Activated CD8-positive, alpha-beta memory T cell treated with anti-CD3 and anti-CD28 coated beads for 48 hours (primary cell): ENCODE measurements at places on chromosomes 2 and 18.

DNA sequence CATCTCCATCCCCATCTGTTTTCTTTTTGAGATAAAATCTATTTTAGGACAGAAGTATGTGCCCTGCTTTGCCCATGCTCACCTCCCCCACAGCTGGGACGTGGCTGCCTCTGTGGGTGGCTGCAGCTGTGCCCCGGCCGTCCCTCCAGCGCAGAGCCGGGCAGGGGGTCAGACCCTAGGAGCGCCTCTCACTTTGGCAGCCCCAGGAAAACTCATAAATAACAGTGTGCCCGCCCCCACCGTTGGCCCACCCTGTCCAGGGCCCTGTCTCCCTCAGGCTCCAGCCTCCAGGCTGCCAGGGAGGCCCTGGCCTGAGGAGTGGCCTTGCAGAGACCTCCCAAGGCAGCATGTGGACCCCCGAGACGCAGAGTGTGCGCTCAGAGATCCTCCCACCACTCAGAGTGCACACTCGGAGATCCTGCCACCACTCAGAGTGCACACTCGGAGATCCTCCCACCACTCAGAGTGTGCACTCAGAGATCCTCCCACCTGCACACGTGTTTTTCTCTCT lies 178.1 kb downstream of the TWIST2 start:
- no peak for DNase-seq

GRCh38 chr2:161910200-161910599 lies 163.8 kb downstream of the DPP4 start:
- DNase-seq, result no peak

DNA sequence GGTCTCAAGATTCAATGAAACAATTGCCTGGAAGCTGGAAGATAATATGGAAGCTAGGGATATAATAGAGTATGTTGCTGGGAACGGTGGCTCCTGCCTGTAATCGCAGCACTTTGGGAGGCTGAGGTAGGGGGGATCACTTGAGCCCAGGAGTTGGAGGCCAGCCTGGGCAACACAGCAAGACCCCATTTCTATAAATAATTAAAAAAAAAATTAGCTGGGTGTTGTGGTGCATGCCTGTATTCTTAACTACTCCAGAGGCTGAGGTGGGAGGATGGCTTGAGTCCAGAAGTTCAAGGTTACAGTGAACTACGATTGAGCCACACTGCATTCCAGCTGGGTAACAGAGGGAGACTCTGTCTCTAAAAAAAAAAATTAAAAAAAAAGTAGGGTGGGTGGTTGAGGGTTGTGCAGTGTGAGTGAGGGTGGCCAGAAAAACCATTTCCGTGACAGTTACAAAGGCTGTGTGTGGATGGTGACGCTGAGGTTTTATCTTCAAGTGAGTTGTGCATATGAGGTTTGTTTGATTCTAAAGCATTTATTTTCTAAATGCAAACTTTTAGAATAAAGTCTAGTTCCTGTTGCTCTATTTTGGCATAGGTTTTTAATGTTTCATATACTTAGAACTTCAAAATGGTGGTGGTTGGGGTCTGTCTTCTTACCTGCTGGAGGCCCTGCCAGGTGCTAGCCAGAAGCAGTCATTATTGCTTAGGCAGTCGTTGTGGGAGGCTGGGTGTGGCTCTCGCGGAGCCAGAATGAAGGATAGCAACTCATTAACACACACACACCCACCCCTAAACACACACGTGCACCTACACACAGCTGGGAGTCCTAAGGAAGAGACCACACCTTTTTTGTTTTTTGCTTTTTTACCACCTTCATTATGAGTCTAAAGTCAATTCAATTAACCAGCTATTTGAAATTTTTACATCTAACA lies 4.7 kb upstream of the IL1R2 start:
- no peak for DNase-seq

- no peak for DNase-seq
Observed at GRCh38 chr2:119155633-119156032, 2.9 kb downstream of the C1QL2 start.

DNA sequence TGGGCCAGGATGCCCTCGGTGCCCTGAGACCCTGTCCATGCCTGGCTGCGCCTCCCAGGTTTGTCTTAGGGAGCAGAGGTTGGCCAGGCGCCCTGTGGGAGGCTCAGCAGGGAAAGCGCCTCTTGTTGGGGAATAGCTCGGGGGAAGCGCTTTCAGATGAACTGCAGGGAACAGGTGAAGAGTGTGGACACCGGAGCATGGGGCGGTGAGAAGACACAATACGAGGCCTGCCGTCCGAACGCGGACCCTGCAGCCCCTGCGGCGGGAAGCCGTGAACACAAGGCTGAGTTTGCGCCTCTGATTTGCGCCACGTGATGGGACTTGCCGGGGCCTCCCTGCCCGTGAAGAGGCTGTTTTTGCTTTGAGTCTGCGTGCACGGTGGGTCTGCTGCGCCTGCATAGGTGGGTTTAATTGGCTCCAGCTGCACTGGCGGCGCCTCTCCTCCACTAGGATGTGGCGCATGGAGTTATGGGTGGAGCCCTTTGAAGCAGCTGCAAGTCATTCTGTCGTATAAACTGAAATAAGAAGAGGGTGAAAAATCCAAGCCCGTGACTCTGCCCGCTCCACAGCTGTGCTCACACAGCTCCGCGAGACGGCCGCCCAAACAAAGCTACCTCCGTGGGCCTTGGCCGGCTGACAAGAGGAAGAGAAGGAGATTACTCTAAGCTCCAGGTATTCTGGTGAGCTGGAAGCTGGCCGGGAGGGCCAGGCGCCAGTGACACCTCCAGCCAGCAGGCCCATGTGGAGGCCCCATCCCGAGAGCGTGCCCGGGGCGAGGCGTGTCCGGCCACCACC lies 103.5 kb upstream of the CTDP1 start:
- DNase-seq, result no peak

DNA sequence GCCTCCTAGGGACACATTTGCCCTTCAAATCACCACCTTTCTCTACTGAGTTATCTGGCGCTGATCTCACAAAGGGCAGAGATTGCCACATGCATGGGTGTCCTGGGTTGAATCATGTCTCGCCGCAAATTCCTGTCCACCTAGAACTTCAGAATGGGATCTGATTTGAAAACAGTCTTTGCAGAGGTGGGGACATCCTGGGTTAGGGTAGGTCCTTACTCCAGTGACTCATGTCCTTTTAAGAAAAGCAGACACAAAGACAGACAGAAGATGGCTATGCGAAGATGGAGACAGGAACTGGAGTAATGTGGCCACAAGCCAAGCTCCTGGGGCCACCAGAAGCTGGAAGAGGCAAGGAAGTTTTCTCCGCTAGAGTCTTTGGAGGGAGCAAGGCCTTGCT lies 197.4 kb upstream of the SMIM21 start:
- no peak for DNase-seq

GRCh38 chr2:115505331-115505730 lies 1062.9 kb downstream of the DPP10 start:
- DNase-seq, result no peak
